Mononuclear cell (primary cell): ENCODE measurements at places on chromosomes 5 and 9. TPM values are rescaled to one million over a fixed set of nuclear protein-coding genes. Genes with fewer than 3 reads are reported as not detected.

The ADAMTSL2 gene
- 0.10 TPM for total RNA-seq

The NR6A1 gene
- total RNA-seq = 0.42 TPM

The DAPK1 gene
- 21.8 TPM for total RNA-seq

The CCDC180 gene
- total RNA-seq = 5.0 TPM

The OR1J2 gene
- total RNA-seq = not detected

The LRRC19 gene
- not detected for total RNA-seq

The SLC23A1 gene
- not detected for total RNA-seq

The NR5A1 gene
- total RNA-seq = not detected

The EQTN gene
- total RNA-seq = not detected

The SLC6A18 gene
- not detected for total RNA-seq

The GABRA6 gene
- not detected for total RNA-seq

The GABBR2 gene
- under 0.01 TPM for total RNA-seq

The NEUROG1 gene
- total RNA-seq = not detected

The PRR16 gene
- total RNA-seq = 0.63 TPM

The CEL gene
- total RNA-seq = 0.21 TPM

The CARD6 gene
- total RNA-seq = 5.4 TPM

The MARCOL gene
- not detected for total RNA-seq

The SHISAL2B gene
- total RNA-seq = not detected

The DNM1 gene
- total RNA-seq = 1.4 TPM

The ATOX1 gene
- total RNA-seq = 18.1 TPM

The FOXI1 gene
- total RNA-seq = 0.10 TPM

The FSTL4 gene
- total RNA-seq = 0.52 TPM

The JADE2 gene
- 51.3 TPM for total RNA-seq

The MSMP gene
- not detected for total RNA-seq

The LCP2 gene
- total RNA-seq = 440 TPM

The GCNT1 gene
- 1.9 TPM for total RNA-seq

The SLC9A3 gene
- total RNA-seq = 1.8 TPM

The SPINK6 gene
- total RNA-seq = not detected

The CYLC2 gene
- total RNA-seq = not detected

The EDIL3 gene
- 0.10 TPM for total RNA-seq

The FOXD4 gene
- not detected for total RNA-seq

The CDH12 gene
- under 0.01 TPM for total RNA-seq

The ALDOB gene
- not detected for total RNA-seq

The AGXT2 gene
- not detected for total RNA-seq

The NDUFB6 gene
- total RNA-seq = 6.5 TPM

The LCN1 gene
- not detected for total RNA-seq

The ENHO gene
- total RNA-seq = 0.63 TPM

The MACROH2A1 gene
- total RNA-seq = 337 TPM

The ADAMTS13 gene
- 0.42 TPM for total RNA-seq

The SLC22A4 gene
- 2.2 TPM for total RNA-seq

The PITX1 gene
- not detected for total RNA-seq

The IL13 gene
- 0.31 TPM for total RNA-seq

The PCDHA2 gene
- total RNA-seq = not detected

The FOXD4L3 gene
- not detected for total RNA-seq

The ANKRD34B gene
- 0.10 TPM for total RNA-seq

The CTXN3 gene
- not detected for total RNA-seq

The CDC20B gene
- not detected for total RNA-seq

The PRDM12 gene
- not detected for total RNA-seq
